ENCODE measurements at places on chromosomes 2 and 18.

DNA sequence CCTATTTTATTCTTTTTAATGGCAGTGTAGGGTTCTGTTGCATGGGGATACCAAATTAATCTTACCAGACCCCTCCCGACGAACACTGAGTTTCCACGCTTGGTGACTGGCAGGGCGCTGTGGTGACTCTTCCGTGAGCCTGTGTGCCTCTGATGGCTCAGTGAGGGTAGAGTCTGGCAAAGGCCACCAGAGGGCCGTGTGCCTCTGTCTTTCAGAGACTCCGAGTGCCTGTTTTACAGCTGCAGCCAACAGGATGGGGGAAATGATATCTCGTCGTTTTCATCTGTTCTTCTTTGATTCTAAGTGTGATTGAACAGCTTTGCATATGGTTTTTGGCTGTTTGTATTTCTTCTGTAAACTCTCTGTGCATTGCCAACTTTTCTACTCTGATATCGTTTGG lies 99.8 kb downstream of the ZNF236 start:
- DNase-seq = peak; percentile 52

DNA sequence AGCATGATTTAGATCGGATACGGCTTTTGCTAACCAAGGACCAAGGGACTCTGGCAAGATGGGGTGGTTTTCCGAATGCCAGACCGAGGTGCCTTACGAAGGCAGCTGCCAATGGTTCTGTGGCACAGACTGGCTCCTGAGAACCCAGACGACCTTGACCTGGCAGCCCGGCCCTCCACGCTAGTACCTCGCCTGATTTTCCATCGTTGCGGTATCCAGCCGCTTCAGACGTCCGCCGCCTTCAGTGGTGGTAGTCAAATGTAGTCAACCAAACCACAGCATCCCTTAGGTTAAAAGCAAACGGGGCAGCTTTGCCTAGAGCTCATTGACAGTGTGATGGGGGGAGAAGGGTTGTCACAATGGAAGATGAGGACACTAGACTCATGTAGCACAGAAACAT lies 42.6 kb downstream of the GBX2 start:
- no peak for DNase-seq

- no peak for DNase-seq
Measured at GRCh38 chr2:161123531-161124030, 36.6 kb upstream of the TANK start.

- no peak for DNase-seq
Measured at GRCh38 chr2:74501335-74502071, 2.1 kb upstream of the LBX2 start.

DNA sequence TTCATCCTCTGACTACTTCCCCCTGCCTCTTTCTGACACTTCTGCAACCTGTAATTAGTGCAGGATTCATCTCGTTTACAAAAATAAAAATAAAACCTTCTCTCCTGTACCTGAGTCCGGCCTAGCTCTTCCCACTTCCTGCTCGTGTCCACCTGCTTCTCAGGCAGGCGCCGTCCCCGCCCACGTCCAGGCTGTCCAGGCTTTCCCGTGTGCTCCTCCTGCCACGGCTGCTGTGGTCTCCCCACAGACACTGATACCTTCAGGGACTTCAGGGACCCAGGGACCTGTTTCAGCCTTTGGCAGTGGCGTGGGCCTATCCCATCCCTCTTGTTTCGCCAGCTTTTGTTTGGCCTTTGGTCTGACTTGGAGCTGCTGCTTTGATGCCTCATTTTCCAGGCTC lies 272.5 kb downstream of the PHLPP1 start:
- DNase-seq = no peak

- no peak for DNase-seq
Measured at GRCh38 chr18:54358495-54359040, 862 bp downstream of the C18orf54 start.

GRCh38 chr2:212816267-212816666 lies 277.7 kb upstream of the ERBB4 start:
- no peak for DNase-seq

DNA sequence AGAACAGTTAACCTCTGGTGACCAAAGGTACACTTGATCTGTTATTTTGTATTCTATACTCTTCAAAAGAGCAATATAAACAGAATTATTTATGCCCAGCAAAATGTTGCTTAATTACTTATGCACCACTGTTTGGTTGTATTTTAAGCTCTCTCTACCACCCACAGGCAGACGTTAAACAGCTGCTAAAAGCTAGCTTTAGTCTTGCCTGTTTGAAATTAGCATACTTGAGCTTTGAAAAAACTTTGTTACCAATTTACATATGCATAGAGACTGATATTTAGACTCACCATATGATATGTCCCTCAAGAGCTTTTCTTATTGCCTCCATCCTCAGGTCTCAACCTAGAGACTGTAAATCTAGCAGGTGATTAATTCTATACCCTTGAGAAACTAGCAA lies 426.9 kb downstream of the NR4A2 start:
- DNase-seq = no peak

DNA sequence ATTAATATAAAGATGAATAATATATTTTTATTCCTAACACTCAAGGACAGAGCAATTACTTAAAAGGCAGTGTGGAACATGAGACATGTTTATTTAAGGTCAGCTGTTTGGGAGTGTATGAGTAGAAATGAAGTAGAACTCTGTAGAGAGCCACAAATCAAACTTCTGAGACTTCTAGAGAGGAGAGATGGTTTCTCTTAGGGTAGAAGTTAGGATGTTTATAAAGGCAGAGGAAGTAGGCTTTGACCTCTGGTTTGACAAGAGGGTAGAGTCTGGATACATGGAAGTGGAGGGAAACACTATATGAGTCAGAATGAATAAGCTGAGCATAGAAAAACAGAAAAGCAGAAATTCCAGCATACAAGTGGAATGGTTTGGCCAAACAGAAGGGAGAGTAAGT lies 262.1 kb upstream of the KLHL14 start:
- DNase-seq = no peak

- no peak for DNase-seq
Measured at GRCh38 chr18:58387716-58388115, 241.2 kb downstream of the ALPK2 start.

- no peak for DNase-seq
Measured at GRCh38 chr18:11071300-11071699, 78.1 kb downstream of the PIEZO2 start.

DNA sequence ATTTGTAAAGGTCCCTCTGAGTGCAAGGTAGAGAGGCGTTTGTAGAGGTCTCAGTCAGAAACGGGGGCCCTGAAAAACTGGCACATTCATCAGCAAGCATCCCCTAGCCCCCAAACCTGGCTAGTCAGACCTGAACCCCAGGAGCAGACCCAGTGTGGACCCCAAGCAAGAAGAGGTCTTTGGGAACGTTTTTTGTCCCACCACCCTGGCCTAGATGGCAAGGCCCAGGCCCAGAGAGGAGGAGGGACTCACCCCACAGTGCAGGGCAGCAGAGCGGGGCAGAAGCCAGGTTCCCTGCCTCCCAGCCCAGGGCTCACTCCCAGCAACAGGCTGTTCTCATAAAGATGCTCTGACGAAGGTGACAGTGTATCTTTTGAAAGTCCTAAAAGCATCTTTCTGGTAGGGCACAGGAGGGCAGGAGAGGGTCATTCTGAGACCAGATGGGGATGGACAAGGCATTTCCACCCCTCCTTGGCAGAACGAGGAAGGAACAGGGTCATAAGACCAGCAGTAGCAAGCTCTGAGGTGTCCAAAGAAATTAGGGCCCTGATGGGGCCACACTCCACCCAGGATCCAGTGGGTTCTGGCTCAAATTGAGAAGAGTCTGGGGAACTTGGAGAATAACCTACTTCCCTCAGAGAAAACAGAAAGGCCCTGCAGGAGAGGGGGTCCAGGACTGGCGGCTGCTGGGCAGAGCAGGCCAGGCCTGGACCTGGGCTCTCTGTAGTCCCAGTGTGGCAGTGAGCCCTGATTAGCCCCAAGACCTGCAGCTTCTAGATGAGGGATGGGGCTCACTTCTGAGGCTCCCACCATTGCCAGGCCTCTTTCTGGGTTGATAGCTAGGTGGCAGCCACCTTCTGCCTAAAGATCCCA lies 18.2 kb downstream of the ADRA2B start:
- DNase-seq = no peak

- no peak for DNase-seq
Measured at GRCh38 chr2:8346208-8346607, 335.6 kb upstream of the ID2 start.

GRCh38 chr2:105327690-105328089 lies 1.8 kb downstream of the TGFBRAP1 start:
- no peak for DNase-seq

- no peak for DNase-seq
Measured at GRCh38 chr18:48296581-48296980, 112.6 kb downstream of the ZBTB7C start.

DNA sequence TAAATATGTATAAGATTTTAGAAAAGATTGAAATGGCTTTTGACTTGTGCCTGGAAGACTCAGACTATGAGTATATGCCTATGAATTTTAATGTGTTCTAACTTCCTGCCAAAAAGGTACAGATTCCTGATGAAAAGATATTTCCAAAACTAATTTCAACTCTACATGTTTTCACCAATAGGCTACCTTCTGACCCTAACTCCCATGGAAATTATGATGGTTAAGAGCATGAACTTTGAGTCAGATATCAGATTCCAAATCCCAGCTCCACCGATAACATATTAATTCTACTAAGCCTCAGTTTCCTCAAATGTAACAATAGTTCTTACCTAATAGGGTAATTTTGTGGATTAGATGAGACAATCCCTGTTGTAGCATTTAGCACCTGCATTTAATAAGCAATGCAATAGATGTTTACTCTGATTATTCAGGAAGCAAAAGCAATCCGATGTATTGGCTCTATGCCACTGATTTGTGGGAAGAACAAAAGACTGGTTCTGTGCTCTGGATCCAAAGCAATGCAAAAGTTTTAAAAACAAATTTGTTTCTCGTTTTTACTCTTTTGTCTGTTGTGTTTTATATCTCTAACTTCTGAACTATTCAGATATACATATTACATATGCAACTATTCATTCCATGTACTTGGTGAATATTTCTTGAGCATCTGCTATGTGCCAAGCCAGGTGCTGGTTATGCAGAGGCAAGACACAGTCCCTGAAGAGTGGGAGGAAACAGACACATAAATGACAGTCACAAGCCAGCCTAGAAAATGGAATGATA lies 115.4 kb downstream of the GATA6 start:
- no peak for DNase-seq

GRCh38 chr2:233036162-233036838 lies 3.8 kb downstream of the NEU2 start:
- no peak for DNase-seq

DNA sequence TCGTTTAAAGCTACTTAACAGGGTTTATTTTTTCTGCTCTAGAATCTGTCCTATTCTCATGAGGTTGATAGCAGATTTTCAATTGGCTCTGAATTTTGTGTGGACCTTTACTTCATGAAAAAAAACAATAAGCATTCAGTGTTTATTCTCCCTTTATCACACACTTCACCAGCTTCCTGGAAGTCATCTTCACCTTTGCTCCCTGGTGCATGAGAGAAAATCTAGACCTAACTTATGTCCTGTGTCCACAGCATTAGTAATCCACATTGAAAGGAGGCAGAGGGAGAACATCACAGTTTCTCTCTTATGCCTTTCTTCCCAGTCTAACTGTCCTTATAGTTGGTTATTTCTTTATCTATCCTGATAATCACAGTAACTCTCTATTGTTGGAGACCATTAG lies 316.1 kb downstream of the PTH2R start:
- no peak for DNase-seq

DNA sequence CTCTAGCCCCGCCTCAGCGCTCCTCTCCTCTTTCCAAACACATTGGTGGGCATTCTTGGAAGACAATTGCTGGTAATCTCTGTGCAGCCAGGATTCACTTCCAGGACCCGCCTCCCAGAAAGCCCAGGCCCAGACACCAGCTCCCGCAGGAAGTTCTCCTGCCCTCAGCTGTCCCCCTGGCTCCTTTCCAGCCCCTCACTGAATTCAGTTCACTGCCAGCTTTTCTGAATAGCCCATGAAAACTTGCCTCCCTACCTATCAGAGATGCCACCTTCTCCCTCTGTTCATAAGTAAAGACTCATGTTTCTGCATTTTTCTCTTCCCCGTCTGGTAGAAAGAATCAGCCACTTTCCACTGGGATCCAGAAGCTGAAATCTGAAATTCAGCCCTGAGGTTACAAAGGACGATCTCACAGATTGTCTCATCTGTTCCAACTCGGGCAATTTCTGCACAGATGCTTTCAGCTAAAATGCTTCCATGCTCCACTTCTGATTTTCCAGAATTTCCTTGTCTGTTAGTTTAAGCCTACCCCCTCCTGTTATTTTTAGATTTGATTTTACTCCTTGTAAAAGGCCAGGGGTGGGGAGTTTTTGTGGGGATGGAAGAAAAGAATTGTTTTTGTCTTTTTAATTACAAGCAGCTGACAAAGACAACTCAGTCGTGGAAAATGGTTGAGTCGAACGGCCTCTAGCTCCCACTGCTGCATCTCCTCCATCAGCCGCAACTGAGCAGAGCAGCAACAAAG lies 98.1 kb downstream of the SP3 start:
- no peak for DNase-seq

- no peak for DNase-seq
Measured at GRCh38 chr2:217983276-217984233, 19.2 kb downstream of the TNS1 start.

DNA sequence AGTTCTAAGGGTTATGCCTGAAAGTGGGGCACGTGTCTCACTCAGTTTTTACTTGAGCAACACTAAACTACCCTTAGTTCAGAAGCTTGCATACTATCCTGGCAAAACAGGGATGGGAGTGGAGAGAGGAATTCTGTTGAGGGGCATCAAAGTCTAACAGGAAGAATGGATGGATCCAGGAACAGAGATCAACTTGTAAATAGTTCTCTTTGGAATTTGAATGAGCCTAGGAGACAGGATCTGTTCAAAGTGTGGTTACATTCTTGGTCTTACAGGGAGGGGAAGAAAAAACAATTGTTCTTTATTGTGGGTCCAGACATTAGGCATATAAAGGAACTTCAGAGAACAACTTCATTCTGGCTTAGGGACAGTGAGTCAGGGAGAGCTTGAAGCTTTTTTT lies 560.2 kb downstream of the CNTNAP5 start:
- DNase-seq = no peak

DNA sequence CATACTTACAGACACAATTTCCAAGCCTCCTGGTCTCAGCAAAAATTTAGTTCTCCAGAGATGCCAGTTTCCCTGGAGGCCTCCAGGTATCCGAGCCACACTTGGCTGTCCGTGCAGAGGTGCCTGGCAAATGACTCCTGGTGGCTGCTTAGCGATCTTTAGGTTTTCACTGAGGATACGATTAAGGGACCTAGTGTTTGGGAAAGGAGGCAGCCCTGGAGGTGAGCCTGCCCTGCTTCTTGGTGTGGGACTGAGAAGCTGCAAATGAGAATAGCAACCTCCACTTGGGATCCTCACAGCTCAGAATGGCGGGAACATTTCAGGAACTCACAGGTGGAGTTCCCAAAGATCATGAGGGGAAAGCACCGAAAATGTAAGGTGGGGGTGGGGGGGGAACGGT lies 217.6 kb downstream of the ALPK2 start:
- DNase-seq = no peak

DNA sequence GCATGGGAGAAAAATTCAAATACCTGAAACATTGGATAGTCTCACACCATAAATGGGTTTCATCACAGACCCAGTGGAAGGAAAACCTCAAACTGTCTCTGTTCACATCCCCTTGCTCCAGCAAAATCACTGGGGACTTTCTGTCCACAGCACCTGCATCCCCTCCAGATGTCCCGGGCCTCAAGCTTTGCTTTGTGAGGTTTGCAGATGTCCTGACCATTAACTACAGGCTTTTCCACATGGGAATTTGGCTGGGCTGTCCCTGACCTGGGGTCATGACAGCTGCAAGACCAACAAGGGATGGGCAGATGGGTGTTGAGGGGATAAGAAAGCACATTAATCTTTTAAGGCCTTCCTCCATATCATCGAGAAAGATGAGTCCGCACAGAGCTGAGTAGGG lies 427.9 kb downstream of the TXNL1 start:
- DNase-seq = no peak
